Stimulated activated CD4-positive, alpha-beta T cell treated with anti-CD3 and anti-CD28 coated beads, Interleukin-4, amount 100 ng/mL, for 1 hour (primary cell): ENCODE measurements at places on chromosomes 7 and 10.

DNA sequence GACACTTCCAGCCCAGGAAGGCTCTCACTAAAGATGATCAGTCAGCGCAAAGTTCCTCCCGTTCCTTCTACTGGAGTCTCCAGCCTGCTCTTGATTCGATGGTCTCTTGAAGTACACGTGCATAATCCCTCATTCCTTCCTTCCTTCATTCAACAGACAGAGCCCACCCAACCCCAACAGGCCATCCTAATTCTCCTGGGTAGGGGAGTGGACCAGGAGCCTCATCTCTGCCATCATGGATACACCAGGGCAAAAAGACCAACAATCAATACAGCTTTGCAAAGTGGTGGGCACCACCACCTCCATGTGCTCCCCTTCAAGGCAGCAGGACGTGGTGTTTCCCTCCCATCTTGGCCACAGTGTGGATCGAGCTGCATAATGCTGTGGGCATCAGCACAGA is 446.3 kb downstream of the GRID1 start:
- DNase-seq, result no peak

DNA sequence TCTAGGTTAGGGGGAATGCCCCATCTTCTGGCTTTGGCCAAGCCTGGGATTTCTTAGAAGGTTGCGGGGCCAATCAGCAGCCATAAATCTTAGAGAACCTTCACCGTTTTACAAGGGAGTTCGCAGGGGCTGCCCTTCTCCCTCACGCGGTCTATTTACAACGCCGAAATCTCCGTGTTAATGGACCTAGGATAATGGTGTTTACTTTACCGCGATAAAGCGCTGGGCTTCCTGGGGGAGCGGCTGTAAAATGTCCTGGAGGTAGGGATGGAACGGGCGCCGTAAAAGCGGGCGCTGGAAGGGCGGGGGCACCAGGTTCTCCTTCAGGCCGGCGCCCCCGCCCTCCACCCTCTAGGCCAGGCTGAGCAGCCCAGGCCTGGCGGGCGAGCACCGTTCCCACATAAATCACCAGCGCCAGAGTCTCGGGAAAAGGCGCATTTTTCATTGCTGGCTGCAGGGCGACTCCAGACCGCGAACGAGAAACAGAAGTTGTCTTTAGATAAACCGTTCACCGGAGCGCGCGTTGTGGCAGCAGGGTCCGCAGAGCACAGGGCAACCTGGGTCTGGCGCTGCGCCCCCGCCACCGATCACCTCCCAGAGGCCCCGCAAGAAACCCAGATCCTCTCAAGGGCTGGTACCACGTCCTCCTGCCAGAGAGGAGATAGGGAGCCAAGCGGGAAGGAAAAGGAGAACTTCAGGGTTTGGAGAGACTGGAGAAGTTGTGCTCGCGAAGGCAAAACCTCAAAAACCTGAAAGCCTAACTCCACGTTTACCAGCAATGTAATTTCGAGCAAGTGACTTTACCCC is 12.5 kb upstream of the NKX2-3 start:
- no peak for DNase-seq

GRCh38 chr7:50640779-50641178 is 75.6 kb upstream of the DDC start:
- no peak for DNase-seq

GRCh38 chr7:45435846-45436245 is 138.3 kb upstream of the ADCY1 start:
- DNase-seq, result no peak

- DNase-seq, result no peak
Observed at GRCh38 chr7:17774248-17774647, 166.0 kb downstream of the SNX13 start.

DNA sequence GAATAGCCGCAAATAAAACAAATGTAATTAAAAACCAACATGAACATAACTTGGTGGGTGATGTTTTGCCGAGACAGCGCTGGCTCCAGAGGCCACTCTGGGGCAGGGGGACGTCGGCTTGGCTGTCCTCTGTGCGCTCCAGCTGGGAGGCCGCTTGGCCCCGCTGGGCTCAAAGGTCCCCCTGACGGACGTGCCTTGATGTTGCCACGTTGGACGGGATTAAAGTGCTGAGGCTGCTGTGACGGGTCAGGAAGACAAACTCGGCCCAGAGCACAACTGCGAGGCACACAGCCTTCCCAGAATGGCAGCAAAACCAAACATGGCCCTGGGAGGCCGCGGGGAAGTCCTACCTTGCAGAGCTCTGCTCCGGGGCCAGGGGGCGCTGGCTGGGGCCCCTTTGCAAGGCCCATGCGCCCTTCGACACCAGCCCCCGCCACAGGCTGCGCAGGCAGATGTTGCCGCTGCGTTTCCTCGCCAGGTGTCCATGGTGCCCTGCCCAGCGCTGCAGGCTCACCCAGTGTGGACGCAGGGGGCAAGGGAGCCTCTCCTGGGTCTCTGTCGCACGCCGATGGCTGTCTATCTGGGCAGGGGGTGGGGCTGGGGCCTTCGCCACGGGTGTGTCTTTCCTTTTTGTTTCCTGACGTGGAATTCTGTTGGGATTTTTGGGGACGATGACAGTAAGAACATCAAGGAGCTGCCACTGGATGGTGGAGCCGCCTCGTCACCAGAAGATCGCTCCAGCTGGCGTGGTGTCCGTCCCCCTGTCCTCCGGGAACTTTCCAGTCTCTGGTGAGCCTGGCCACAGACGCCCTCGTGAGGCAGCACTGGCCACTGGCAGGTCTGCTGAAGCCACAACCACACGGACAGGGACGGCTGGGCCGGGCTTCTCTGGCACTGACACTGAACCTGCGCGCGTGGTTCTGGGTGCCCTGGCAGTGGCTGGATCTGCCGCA is 99.6 kb upstream of the DIP2C start:
- peak; percentile 25 for DNase-seq

DNA sequence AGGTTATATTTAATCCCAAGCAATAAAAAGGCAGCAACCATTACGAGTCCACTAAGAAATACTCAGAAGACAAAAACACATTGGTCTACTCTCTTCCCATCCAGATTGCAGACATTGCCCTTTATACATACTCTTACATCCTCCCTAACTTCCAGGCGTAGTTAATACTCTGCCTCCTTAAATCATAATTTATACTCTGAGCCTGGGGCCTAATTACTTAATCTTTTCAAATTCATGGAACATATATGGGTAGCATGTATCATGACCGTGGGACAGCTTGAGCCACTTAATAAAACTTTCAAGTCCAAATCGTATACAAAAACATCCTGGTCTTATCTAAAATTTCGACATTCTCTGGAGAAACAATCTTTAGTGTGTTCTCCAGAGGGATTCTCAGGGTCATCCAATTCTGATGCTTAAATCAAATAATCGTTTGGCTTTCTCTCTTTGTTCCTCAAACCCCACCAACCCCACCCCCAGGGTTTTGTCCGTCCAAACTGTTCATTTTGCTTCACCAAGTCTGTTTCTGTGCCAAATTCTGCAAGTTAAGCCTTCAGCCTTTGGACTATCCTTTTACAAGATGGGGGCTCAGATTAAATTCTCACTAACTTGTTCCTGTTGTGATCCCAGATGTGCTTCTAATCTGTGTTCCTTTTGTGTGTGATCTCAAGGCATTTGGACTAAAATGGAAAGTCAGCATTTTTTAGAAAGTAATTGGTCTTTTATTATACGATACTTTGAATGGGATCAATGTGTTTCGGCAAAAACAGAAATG is 86.4 kb downstream of the ADAM12 start:
- no peak for DNase-seq

- no peak for DNase-seq
Observed at GRCh38 chr7:148319316-148319808, 271.2 kb upstream of the C7orf33 start.

- DNase-seq, result no peak
Observed at GRCh38 chr10:78299851-78300468, 266.3 kb downstream of the RPS24 start.

DNA sequence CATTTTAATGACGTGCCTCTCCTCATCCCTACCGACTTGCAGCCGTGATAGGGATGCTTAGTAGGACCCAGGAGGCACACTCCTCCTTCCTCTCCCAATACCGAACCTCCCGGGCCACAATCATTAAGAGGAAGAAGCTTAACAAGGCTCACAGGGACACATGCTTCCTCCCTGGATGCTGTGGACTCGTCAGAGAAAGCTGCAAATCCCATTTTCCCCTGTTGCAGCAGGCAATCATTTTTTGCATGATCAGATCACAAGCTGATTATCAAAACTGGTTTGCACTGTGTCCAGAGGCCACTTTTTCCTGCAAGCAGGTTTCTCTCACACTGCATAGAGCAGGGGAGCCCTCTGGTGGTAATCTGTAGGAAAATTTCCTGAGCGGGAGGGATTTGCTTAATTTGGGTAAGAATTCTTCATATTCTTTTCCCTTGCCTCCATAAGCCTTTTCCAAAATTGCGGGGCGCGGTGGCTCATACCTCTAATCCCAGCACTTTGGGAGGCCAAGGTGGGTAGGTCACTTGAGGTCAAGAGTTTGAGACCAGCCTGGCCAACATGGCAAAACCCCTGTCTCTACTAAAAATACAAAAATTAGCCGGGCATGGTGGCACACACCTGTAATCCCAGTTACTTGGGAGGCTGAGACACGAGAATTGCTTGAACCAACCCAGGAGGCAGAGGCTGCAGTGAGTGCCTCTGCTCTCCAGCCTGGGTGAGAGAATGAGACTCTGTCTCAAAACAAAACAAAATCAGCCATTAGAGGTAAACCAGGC is 16.1 kb upstream of the LAMB4 start:
- peak; percentile 3 for DNase-seq

- DNase-seq, result no peak
Observed at GRCh38 chr7:126635545-126635944, 617.2 kb downstream of the GRM8 start.

- no peak for DNase-seq
Observed at GRCh38 chr10:78718032-78718572, 350.7 kb upstream of the ZMIZ1 start.
